Central memory CD8-positive, alpha-beta T cell (primary cell): ENCODE measurements at places on chromosomes 4 and X.

DNA sequence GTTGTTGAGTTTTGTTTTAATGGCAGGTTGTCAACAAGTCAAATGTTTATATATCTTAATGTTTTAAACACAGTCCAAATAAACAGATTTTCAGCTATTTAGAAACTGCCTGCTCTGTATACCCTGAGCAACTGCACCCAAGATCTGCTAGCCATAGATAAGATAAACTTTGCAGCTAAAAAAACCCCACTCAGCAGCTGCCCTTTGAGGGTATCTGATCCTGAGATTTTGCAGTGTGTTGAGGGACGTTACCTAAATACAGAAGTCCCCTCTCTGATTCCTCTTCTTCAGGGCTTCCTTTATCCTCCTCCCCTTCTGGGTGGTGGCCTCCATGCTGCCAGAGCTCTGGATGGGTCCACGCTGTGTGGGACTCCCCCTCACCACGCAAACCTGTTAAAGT, 11.0 kb upstream of the FGG start:
- no peak for DNase-seq

DNA sequence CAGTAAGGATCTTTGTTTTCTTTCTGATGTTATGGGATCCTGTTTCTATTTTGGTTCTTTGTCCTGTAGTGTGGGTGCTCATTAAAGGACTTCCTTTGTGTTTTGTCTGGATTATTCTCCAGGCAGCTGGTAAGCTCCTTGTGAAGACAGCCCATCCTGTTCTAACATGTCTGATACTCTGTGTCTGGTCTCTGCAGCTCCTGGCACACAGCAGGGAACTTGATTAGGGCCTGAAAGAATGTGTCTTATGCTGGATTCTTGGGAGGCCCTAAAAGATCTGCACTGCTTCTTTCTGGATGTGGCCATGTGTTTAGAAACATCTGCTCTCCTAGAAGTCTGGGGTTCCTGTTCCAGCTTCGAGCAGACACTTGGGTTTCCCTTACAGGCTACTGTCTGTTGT, 38.1 kb upstream of the ATXN3L start:
- DNase-seq = no peak

- DNase-seq = no peak
These were observed 1019.3 kb upstream of the GRID2 start for GRCh38 chr4:91284480-91284879.

- DNase-seq = no peak
These were observed 2.5 kb downstream of the ARAP2 start for GRCh38 chr4:36241771-36242170.

- no peak for DNase-seq
These were observed 15.7 kb downstream of the LNX1 start for GRCh38 chr4:53575552-53575951.

GRCh38 chrX:82384401-82384800, 1123.7 kb upstream of the POU3F4 start:
- no peak for DNase-seq

GRCh38 chr4:96016634-96017299, 176.9 kb downstream of the PDHA2 start:
- no peak for DNase-seq

DNA sequence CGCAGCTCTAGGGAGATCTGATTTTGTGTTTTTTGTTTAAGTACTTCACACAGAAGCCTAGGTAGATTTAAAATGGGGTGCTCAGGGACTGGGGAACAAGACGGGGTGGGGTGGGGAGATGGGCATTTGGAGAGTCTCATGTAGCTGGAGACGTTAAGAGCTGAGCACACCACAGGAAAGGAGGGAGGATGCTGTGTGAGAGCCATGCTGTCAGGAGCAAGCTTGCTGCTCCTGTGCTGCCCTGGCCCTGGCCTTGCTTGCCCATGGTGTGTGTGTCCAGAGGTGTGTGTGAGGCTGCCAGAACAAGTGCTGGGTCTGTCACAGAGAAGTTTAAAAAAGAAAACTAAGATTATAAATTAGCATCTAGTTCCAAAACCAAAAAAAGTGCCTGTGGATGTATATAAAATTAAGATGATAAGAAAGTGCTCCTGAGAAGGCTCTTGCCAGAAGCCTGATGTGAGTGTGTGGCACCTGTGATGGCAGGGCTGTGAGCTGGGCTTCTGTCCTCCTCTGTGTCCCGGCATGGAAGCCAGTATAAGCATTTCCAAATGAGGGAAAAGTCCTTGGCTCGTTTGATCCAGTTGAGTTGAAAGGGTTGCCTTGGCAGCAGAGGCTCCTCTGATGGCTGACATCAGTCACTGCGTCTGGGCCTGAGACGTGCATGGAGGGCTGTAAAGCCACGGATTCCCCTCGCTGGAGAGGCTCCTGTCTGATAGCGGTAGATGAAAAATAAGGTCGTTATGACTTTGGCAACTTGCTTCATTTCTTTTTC, 63.5 kb downstream of the NELFA start:
- no peak for DNase-seq

DNA sequence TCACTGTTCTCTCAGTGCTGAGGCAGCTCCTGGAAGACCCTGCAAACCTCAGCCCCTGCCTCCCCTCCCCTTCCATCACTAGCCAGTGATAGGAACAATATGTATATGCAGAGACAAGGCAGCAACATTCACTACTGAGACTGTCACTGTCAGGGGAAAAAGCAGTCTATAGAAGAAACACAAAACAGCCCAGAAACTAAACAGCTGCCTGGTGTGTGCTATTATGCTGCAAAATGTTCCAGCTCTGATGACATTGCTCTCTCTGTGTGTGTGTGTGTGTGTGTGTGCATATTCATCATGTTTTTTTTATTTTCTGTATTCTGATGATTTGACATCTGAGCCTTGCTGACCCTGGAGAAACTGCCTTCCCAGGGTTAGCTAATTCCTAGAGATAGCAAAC, 147.2 kb downstream of the SPATA18 start:
- DNase-seq = no peak

- DNase-seq = no peak
These were observed 176.5 kb downstream of the GASK1B start for GRCh38 chr4:157996061-157997028.

DNA sequence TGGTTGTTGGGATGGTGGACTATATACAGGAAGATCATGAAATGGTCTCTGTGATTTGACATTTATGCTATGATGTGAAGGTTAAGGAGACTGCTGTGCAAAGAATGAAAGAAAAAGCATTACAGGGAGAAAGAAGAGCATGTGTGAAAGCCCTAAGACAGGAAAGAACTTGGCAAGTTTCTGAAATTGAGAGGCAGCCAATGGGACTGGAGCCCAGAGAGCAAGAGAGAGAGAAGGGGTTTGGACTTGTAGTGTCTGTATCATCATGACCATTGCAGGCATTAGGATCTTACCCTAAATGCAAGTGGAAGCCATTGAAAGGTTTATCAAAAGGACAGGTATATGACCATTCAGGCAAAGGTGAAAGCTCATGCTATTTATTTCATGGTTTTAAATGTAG, 147.1 kb downstream of the NAA11 start:
- DNase-seq = no peak
